ENCODE measurements at places on chromosomes 2 and 18.

GRCh38 chr18:362311-363290, 94.8 kb upstream of the THOC1 start:
- DNase-seq: no peak

DNA sequence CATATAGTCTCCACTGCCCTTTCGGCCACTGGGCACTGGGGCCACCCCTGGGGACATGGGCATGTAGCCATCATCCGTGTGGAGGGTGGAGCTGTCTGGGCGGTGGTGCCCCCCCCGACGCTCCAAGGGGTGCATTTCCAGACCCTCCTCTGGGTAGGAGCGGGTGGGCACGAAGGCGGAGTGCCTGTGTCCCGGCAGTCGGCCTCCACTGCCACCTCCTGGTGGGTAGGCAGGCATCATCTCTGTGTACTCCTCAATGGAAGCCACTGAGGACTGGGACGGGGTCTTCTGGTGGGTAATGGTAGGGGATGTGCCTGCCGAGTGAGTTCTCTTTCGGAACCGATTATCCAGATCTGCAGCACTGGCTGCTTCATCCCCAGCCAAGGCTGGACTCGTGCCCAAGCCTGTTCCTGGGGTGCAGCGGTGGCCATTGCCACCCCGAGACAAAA, 2.8 kb downstream of the IRS1 start:
- DNase-seq: no peak

DNA sequence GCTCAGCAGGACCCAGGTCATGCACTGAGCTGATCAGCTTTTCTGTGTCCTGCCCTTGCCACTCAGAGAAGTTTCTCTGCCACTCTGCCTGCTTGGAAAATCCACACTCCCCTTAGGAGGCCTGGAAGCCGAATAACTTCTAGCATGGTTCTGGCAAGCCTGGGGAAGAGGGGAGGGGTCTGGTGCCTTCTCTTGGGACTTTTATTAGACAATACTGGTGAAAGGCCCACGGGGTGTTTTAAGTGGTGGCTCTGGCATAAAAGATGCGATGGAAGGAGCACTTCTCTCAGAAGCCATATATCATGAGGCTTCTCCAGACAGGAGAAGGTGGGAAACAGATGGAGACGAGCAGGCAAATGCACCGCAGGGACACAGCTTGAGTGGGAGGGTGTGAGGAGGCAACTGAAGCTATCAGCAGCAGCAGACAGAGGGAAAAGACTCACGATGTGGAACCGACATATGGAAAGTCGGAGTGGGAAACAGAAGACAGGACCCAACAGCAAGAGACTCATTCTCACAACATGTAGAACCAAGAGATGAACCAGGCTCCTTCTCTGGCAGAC, 141.8 kb upstream of the CTNNA2 start:
- no peak for DNase-seq

DNA sequence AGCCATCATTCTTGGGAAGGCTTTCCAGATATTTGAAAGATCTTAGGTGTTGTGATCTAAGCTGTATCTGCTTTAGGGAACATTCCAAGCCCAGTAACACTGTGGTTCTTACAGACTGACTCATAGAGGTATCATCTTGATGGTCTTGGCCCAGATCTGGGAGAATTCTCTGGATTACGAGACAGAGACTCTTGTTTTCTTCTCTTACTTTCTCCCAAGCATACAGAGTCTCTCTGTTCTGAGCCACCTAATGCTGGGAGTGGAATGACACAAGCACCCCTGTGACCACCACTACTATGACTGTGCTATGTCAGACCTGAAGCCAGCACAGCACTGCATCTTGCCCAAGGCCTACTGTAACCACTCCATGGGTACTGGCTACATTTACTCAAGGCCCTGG, 81.0 kb upstream of the EPAS1 start:
- DNase-seq: no peak

- DNase-seq: no peak
These were observed 635.8 kb downstream of the RNF144A start for GRCh38 chr2:7552825-7553570.

- no peak for DNase-seq
These were observed 114.5 kb downstream of the USP34 start for GRCh38 chr2:61356261-61356957.

Measured in cerebellar nuclear complex (tissue), 1 donor.